NCI-H1105 treated with DMSO at 0.1 percent for 48 hours (cell line): ENCODE measurements at places on chromosomes 2 and 18.
A peak's percentile ranks its signal among the peaks of the same experiment; 100 is the strongest.

- DNase-seq = no peak
Measured at GRCh38 chr2:206273905-206274304, 558 bp upstream of the ZDBF2 start.

- no peak for DNase-seq
Measured at GRCh38 chr2:175463589-175464310, 282.2 kb upstream of the ATP5MC3 start.

DNA sequence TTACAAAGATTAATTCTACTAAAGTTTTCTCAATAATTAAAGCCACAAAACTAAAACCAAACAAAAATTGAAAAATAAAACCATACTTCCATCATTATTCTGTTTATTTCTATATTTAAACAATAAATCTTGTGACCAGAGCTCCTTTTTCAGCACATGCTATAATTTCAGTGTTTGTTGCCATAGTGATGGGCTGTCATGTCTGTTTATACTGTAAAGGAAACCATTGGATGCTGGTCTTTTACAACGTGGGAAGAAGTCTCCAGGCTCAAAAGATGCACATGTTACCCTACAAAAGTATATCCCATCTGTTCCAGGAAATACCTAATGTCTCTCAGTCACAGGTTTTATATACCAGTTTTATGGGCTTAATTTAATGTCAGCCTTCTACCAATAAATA lies 100.1 kb upstream of the MC2R start:
- no peak for DNase-seq

DNA sequence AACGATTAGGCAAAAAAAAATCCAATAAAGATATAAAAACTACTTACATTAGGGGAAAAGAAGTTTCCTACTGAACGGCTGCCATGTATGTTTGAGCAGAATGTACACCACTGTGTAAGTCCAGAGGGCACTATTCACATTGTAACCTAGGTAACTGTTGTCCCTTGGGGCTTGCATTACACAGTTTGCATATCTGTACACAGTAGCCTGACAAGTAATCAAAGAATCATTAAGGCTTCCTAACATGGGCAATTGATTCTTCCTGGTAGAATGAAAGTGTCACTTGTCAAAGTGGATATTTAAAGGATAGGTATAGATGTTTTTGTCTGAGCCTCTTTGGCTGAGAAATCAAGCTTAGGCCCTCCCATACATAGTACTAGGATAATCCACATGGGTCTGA lies 39.1 kb downstream of the PLEK start:
- DNase-seq = no peak

- DNase-seq = no peak
Measured at GRCh38 chr2:18272148-18272494, 288.3 kb downstream of the RDH14 start.

GRCh38 chr2:46979571-46979979 lies 64.0 kb upstream of the MCFD2 start:
- no peak for DNase-seq

- DNase-seq = no peak
Measured at GRCh38 chr2:68438455-68439303, 28.4 kb downstream of the FBXO48 start.

DNA sequence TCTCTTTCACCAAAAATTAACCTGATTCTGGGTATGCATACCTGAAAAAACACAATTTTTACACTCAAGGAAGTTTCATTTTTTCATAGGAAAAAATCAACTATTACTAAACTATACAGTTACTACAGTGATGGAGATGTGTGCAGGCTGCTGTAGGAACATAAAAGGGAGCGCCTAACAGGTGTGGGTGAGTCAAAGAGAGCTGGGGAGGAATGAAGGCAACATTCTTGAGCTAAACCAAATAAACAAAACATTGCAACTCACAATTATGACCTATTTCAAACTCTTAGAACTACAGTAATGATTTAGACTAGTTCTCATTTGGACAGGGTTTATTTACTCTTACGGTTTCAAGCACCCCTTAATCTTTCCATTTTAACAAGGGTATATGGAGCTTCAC lies 13.4 kb upstream of the CLASP1 start:
- DNase-seq = no peak

DNA sequence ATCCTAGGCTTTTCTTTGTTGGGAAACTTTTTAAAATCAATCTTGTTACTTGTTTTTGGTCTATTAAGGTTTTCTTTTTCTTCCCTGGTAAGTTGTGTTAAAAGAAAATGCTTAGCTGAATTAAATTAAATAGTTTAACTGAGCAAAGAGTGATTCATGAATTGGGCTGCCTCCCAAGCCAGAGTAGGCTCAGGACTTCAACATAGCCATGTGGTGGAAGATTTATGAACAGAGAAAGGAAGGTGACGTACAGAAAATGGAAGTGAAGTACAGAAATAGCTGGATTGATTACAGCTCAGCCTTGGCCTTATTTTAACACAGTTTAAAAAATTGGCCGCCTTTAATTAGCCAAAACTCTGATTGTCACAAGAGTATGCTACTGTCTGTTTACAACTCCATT lies 27.9 kb upstream of the GALNT5 start:
- DNase-seq = no peak

- no peak for DNase-seq
Measured at GRCh38 chr2:134086594-134087219, 167.2 kb upstream of the MGAT5 start.

DNA sequence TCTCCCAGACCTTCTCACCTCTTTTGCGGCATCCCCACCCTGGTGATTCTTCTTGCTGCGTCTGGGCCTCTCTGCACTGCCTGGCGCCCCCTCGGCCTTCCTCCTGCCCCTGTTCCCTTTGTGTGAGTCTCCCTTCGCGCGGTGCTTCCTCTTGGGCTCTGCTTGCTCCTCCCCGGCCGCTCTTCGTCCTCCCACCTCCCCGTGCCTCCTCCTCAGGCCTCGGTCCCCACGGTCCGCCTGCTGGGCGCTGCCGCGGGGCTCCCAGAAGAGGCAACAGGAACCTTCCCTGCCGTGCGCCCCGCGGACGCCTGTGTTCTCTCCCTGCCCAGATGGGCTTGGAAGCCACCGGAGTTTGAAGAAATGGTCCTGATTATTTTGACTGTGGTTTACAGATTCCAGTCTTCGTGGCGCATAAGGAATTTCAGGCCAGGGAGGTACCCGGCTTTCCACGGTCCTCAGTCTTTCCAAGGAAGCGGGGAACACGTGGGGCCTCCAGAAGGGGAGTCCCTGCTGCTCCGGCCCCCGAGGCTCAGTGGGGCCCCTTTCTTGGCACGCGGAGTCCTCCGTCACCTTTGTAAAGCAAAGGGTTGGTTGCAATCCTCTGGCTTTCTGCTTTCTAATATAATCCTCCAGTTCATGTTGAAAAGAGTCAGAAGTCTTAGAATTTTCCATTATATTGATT lies 13.1 kb downstream of the RNU2-63P start:
- DNase-seq = no peak

GRCh38 chr2:145029873-145030272 lies 510.0 kb upstream of the ZEB2 start:
- DNase-seq = no peak

DNA sequence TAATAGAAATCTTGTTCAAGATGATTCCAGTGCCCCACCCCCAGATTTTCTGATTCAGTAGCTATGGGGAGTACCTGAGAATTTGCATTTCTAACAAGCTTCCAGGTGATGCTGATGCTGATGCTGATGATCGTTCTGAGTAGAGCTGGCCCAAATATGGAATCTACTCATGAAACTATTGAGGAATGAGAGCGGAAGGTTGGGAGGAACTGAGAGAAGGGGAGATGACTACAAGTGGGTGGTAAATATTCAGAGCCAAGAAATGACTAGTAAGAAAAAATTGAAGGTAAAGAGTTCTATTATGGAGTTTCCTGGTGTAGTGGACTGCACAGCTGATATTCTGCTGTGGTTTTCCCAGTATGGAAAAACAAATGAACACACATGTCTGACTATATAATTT lies 235.4 kb upstream of the FN1 start:
- no peak for DNase-seq

DNA sequence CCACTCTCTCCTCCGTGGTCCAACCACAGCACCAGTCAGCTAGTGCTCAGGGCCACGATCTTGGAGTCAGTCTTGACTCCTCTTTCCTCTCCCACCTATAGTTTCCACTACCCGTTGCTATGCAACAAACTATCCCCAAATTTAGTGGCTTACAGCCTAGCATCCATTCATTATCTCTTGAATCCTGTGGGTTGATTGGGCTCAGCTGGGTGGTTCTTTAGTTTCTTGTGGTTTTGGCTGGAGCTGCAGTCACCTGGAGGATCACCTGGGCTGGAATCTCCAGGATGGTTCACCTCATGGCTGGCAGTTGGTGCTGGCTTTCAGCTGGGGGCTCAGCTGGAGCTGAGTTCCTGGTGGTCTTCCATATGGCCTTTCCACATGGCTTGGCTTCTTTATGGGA lies 149.9 kb downstream of the ASB1 start:
- no peak for DNase-seq

- DNase-seq = no peak
Measured at GRCh38 chr18:9926977-9927376, 13.2 kb downstream of the VAPA start.

DNA sequence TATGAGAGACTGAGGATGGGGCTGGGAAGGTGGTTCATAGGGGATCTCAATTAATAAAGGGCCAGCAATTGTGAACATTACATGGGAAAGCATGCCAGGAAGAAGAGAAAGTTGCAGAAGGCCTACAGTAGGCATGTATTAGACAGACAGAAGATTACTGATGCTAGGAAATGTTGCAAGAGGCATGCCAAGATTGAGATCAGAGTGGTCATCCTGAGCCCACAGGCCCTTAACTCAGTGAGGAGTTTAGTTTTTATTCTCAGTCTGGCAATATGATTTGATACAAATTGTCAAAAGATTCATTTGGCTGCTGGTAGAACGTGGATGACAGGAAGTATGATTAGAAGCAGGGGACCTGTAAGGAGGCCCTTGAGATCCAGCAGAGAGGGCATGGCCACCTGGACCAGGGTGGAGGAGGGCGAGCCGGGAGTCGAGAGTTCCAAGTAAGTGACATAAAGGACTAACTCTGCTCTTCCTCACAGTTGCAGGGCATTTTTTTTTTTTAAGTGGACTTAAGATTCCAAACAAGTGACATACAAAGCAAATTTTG lies 54.9 kb downstream of the EPHA4 start:
- DNase-seq = no peak

GRCh38 chr2:235532307-235532706 lies 38.5 kb downstream of the AGAP1 start:
- no peak for DNase-seq

DNA sequence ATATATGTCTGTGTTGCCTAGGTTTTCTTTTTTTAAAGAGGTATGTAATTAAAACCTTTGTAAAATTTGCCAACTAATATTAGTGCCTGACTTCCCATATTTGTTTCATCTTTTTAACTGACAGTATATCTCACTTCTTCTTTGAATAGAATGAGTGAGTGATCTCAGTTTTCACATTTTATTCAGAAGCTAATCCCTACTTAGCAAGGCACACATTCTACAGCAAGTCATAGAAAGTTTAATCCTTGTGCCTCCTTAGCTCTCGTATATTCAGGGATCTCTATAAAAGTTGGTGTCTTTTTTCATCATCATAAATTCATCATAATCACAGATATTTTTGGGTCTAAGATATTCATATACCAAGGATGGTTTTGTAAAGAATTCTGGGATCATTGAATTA lies 66.6 kb downstream of the RIF1 start:
- no peak for DNase-seq

GRCh38 chr2:220315098-220315823 lies 687.8 kb downstream of the SLC4A3 start:
- DNase-seq = no peak

- no peak for DNase-seq
Measured at GRCh38 chr18:58789876-58790240, 74.8 kb upstream of the ZNF532 start.

GRCh38 chr18:4986066-4986465 lies 211.0 kb downstream of the AKAIN1 start:
- no peak for DNase-seq

- no peak for DNase-seq
Measured at GRCh38 chr2:23656597-23656973, 270.3 kb downstream of the ATAD2B start.

GRCh38 chr2:1915196-1915595 lies 170.9 kb upstream of the PXDN start:
- no peak for DNase-seq

DNA sequence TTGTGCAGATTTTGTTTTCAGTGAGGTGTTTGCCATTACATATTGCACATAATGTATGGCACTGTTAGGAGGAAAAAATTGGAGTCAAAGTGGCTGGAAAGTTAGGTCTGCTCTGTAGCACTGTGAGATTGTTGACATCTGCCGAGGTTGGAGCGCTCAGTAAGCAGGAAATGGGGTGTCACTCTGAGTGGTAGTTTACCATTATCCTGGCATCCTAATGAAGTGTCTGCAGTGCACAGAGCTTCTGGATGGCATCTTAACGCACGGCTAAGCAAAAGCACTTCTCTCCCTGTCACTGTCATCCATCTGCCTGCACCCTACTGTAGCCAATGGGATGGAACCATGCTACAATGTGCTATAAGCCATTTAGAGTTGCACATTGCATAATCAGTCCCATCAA lies 561.9 kb downstream of the ARHGAP15 start:
- DNase-seq = no peak

- no peak for DNase-seq
Measured at GRCh38 chr18:44672506-44672905, 8.2 kb upstream of the SETBP1 start.

- peak; percentile 45 for DNase-seq
Measured at GRCh38 chr18:48539406-48540250, 797 bp downstream of the CTIF start.

DNA sequence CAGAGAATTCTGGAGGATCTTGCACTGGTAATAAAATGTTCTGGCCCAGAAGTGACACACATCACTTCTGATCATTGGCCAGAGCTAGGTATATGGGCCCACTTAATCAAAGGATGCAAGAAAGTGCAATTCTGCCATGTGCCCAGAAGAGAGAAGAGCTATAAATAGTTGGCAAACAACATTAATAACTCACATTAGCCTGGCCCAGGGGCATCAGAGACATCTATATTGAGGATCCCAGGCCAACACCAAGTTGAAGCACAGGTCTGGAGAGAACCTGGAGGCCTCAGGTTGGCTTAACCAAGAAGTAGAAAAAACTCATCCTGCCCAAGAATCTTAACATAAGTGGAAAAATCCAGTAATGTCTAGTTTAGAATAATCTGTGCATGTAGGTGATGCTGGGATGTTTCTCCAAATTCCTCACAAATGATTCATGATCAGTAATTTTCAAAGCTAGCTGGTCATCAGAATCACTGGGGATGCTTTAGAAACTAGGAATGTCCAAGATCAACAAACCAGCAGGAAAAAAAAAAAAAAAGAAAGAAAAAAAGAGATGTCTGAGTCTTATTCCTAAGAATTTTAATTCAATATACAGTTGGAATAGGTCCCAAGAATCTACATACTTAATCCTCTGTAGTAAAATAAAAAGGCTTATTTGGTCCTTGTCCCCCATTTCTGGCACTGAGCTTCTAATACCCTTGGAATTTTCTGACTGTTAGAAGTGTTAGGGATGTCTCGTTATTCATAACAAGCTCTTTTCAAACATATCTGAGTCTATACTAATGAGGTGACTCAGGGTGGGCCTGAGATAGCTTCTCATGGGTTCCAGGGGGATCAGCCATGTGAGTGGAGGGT lies 35.0 kb upstream of the EVA1A start:
- DNase-seq = no peak

GRCh38 chr2:60759654-60760053 lies 3.6 kb downstream of the PAPOLG start:
- peak; percentile 96 for DNase-seq

- no peak for DNase-seq
Measured at GRCh38 chr2:197184959-197185586, 125.5 kb downstream of the ANKRD44 start.

GRCh38 chr2:41847744-41848441 lies 199.9 kb upstream of the PKDCC start:
- no peak for DNase-seq

- DNase-seq = peak; percentile 30
Measured at GRCh38 chr2:180222644-180223043, 215.5 kb upstream of the CWC22 start.

- no peak for DNase-seq
Measured at GRCh38 chr2:74632209-74632938, 15.8 kb downstream of the M1AP start.
